ENCODE measurements at places on chromosomes 2 and 18.

DNA sequence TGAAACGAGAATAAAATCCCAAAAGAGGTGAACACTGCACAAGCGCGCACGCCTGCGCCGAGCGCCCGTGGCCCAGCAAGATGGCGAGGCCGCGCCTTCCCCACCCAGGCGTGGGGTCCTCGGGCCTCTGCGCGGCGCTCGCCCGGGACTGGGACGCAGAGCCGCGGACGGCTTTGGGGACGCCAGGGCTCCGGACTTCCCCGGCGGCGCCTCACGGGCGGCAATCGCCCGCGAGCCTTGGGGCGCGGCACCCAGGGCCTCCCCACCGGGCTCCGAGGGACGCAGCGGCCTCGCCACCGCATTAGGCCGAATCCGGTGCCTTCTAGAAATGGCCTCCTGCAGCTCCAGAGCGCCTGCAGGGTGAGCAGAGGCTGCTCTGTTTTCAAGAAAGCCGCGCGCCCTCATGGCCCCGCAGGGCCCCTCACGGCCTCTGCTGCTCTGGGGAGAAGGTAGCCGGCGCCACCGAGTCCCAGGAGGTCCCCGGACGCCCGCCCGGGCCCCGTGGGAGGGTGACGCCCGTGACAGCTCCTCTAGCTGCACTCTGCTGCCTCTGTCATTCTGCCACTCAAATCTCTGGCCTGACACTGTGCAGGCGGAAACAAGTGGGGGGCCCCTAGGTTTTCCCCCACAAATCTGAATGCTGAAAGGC is 35.9 kb upstream of the POMC start:
- DNase-seq, result peak; percentile 65

GRCh38 chr2:100206731-100207255 is 64.4 kb upstream of the AFF3 start:
- DNase-seq, result no peak

DNA sequence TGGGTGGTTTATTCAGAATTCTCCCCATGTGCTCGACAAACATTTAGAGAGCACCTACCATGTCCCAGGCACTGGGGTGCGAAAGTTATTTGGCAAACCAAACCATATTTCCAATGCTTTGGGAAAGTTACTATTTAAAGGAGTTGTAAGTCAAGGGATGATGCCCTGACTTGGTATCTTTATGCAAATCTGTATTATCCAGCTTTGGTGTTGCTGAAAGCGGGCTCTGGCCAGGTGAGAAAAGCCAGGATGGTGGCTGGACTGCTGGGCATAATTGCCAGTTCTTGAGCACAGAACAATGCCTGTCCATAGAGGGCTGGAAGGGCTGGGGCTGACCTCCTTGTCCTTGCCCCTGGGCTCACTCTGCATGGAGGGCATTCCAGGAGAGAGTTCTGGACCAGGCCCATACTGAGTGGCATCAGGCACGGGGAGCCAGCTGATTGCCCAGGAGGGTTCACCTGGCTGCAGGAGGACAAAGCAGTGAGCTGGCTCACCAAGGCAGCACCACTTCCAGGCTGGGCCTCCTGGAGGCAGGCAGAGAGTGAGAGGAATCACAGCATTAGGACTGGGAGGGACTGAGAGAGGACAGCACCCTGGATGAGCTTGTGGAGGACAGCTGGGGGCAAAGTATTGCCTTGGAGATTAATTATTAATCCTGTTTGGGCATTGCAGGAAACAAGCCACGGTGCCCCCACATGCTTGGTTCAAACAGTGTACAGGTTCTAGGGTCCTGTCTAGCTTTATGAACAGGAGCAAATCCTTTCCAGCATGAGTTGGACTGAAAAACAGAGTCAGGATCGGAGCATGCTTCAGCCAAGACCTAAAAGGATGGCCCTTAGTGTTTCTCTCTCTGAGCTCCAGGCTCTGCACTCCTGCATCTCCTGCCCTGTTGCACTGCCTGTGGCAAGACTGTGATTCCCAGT is 7.1 kb downstream of the KHK start:
- DNase-seq, result no peak

DNA sequence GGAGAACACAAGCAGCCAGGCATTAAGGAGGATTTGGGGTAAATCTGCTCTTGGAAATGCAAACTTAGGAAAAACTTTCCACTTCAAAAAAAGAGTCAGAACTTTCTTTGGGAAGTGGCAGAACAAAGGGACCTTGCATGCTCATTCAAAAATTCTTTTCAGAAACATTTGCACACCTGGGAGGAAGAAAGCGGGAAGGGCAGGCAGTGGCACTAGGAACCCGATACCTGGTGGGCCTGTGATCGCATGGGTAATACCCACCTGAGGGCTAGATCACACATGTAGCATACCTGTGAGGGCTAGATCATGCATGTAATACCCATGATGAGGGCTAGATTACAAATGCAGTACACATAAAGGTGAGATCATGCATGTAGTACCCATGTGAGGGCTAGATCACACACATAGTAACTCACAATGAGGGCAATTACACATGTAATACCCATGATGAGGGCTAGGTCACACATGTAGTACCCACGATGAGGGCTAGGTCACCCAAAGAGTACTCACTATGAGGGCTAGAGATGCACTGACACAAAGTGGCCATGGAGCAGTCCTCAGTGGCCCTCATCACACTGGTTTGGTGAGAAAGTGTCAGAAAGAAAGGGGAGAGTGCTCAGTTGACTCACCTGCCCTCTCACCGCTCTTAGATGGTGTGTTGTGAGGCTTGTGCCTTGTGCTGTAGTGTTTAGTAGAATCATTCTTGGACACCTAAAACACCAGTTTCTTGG is 212.5 kb downstream of the DLGAP1 start:
- DNase-seq, result no peak

- no peak for DNase-seq
These were observed 6.6 kb downstream of the DTYMK start for GRCh38 chr2:241680044-241680443.

DNA sequence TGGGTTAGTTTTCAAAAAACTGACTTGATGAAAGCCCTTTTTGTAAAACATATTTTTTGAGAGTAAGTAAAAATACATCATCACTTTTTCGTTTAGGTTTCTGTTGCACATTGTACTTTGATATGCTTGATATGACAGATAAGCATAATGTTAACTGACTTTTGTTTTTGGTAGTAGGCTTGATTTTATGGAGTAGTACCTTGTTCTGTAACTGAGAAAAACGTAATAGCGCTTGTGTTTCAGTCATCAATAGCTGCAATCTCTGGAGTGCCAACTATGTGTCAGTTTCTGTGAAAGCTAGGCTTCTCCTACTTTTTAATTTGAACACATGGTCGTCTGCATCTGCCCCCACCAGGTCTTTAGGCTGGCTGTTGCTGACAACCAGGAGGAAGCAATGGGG is 1.3 kb downstream of the LCLAT1 start:
- DNase-seq, result no peak

GRCh38 chr18:43279015-43279744 is 1.9 kb upstream of the SYT4 start:
- no peak for DNase-seq

DNA sequence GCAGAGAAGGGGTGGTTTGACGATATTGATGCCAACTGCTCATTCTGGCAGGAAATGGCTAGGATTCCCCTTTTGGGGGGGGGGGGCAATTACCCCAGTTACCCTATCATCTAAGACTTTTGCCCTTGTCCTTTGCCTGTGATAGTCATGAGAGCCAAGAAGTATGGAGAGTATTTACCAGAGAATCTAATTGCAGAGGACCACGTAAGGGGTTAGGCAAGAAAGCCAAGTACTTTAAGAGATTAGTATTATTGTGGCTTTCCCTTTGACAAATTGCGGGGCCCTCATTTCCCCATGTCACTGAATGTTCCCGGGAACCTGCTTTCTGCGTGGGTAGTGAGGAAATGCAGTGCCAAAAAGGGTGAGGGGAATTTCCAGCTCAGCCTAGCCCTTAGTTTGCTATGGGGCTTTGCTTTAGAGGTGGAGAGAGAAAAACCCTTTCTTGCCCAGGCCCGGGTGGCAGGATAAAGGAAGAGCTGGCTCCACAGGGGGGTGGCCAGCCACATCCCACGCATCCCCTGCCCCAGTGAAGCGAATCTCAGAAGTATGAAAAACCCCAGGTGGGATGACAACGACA is 1.5 kb downstream of the AQP4 start:
- no peak for DNase-seq

DNA sequence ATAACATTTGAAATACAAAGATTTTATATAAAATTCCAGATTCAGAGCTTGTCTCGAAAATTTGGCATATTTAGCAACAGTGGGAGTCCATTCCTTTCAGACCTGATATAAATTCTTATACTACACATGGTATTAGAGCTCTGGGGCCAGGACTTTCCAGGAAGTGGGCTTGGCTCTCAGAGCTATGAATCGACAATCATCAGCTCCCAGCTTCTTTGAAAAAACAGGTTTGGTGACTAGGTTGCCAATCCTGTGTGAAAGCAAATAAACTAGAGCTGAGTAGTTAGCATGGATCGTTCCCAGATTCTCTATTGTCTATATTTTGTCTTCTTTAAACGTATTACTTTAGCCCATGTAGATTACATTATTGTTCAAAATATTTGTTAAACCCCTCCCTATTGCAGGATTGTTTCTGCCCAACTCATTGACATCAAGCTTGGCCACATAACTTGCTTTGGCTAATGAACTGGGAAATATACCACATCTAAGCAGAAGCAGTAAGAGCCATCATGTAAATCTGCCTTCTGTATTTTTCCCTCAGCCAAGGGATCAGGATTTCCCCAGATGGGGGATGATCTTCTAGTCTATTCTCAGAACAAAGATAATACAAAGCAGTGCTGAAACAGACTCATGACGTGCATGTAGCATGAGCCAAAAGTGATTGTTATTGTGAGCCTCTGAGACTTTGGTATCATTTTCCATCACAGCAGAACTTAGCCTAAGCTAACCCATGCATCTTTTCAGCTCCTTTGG is 105.4 kb downstream of the KCNH7 start:
- DNase-seq, result peak; percentile 12

DNA sequence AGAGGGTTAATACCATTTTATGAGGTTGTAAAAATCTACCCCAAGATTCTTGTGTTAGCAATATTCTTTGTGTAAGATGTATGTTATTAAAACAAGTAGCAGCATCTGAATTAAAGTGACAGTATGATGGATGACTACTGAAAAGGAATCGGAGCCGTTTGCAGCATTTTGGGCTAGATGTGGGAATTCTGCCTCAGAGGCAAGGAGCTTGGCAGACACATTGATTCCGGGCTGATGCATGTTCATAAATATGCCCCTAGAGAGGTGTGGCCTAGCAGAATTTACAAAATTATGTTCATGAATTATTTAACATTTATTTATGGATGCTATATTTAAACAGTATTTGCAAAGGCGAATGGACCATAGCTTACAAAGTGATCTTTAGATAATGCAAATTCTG is 389.0 kb upstream of the ETAA1 start:
- no peak for DNase-seq

- DNase-seq, result no peak
These were observed 331.6 kb downstream of the SETBP1 start for GRCh38 chr18:45012286-45012685.

GRCh38 chr2:239559417-239560261 is 158.8 kb upstream of the HDAC4 start:
- DNase-seq, result no peak

- DNase-seq, result no peak
These were observed 63.5 kb upstream of the THOC1 start for GRCh38 chr18:331221-331821.

DNA sequence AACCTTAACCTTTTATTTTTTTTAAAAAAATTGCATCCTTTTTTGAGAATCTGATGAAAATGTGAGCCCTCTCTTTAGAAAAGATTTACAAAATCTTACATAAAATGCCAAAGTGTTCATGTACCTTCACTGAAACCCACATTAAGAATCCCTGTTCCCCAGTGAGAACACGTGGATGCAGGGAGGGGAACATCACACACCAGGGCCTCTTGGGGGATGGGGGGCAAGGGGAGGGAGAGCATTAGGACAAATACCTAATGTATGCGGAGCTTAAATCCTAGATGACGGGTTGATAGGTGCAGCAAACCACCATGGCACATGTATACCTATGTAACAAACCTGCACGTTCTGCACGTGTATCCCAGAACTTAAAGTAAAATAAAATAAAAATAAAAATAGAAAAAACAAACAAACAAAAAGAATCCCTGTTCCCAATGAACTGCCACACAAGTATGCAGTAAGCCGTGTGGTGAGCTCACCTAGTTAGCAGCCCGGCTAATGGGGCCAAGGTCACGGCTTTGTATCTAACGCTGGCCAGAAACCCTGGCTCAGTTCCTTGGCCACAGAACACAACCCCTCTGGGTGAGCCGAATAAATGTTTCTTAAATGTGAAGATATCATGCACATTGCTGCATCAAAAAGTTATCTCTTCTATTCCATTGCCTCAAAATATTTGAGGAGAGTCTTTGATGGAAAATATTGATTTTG is 41.4 kb downstream of the CHST9 start:
- DNase-seq, result no peak

DNA sequence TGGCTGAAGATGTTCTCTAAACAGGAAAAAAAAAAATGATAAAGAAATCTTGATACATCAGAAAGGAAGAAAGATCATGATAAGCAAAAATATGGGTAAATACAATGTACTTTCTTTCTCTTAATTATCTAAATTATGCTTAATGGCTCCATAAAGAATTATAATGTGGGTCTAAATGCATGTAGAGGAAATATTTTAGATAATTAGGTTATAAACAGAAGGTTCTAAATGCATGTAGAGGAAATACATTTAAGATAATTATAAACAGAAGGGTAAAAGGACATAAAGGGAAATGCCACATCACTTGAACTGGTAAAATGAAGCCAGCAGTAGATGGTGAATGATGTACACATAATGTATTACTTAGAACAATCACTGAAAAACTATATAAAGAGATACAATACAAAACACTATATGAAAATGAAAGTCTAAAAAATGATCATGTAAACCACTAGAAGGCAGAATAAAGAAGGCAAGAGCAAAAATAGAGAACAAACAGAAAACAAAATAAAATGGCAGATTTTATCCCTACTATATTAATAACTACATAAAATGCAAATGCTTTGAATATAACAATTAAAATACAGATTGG is 308.4 kb upstream of the CDH2 start:
- DNase-seq, result no peak

- no peak for DNase-seq
These were observed 29.2 kb upstream of the TEX44 start for GRCh38 chr2:231563378-231563961.

DNA sequence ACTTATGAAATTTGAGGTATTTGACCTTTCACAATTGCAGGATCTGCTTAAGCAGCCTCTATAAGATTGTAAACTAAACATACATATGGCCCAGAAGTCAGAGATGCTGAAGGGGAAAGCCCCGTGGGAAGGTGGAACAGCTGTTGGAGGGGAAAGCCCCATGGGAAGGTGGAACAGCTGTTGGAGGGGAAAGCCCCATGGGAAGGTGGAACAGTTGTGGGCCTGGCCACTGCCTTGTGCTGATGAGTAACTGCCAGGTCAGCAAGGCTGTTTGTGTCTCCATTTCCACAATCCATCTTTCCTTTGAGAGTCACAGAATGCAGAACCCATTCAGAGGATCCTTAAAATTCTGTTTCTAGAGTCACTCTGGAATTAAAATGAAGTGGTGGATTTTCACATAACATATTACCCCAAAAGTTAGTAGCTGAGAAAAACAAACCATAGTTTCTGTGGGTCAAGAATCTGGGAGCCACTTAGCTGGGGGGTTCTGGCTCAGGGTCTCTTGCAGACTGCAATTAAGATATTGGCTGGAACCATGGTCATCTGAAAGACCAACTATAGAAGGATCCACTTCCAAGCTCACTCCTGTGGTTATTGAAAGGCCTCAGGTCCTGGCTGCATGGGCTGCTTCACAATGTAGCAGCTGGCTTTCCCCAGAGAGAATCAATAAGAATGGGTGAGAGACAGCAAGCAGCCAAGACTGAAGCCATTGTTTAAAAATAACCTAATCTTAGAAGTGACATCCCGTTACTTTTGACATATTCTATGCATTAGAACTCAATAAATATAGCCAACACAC is 86.6 kb upstream of the CAVIN2 start:
- peak; percentile 21 for DNase-seq

GRCh38 chr2:144140891-144141290 is 379.0 kb downstream of the ZEB2 start:
- DNase-seq, result no peak

All from GM06990 (cell line).